ENCODE measurements at places on chromosomes 2 and 18. TPM values are rescaled to one million over a fixed set of nuclear protein-coding genes. Genes with fewer than 3 reads are reported as not detected.

RNF144A gene
- total RNA-seq, result 7.6 TPM

G6PC2 gene
- total RNA-seq, result not detected

CNDP1 gene
- total RNA-seq, result not detected

SLC9A4 gene
- not detected for total RNA-seq

VAMP8 gene
- total RNA-seq, result 15.8 TPM

Measured in A549 treated with RU486 at 1 μM for 4 hours (cell line).